Activated CD8-positive, alpha-beta memory T cell treated with anti-CD3 and anti-CD28 coated beads for 4 hours (primary cell): ENCODE measurements at places on chromosomes 4 and X.

DNA sequence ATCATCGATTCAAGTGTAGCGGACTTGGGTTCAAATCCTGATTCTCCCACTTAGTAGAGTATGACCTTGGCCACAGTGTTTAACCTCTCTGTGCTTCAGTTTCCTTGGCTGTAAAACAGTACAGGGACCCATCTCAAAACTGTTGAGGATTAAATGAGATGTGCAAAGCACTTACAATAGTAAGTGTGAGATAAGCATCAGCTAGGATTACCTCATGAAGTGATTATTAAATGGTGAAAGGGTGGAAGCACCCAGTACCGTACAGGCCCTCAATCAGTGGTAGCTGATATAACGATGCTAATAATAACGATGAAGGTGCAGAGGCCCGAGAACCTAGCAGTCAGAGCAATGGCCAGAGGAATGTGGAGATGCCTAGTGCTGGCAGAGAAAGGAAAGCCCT lies 45.1 kb downstream of the PRPS1 start:
- no peak for DNase-seq

- DNase-seq = no peak
Observed at GRCh38 chr4:72209600-72209999, 177.8 kb downstream of the NPFFR2 start.

DNA sequence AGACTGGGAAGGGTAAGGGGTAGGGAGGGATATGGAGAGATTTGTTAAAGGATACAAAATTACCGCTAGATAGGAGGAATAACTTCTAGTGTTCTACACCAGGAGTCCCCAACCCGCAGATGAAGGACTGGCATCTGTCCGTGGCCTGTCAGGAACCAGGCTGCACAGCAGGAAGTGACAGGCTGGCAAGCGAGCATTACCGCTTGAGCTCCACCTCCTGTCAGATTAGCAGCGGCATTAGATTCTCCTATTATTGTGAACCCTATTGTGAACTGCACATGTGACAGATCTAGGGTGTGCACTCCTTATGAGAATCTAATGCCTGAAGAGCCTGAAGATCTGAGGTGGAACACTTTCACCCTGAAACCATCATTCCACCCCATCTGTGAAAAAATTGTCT lies 27.9 kb upstream of the BBS7 start:
- no peak for DNase-seq

- DNase-seq = no peak
Observed at GRCh38 chrX:38750551-38750950, 50.7 kb upstream of the MID1IP1 start.

DNA sequence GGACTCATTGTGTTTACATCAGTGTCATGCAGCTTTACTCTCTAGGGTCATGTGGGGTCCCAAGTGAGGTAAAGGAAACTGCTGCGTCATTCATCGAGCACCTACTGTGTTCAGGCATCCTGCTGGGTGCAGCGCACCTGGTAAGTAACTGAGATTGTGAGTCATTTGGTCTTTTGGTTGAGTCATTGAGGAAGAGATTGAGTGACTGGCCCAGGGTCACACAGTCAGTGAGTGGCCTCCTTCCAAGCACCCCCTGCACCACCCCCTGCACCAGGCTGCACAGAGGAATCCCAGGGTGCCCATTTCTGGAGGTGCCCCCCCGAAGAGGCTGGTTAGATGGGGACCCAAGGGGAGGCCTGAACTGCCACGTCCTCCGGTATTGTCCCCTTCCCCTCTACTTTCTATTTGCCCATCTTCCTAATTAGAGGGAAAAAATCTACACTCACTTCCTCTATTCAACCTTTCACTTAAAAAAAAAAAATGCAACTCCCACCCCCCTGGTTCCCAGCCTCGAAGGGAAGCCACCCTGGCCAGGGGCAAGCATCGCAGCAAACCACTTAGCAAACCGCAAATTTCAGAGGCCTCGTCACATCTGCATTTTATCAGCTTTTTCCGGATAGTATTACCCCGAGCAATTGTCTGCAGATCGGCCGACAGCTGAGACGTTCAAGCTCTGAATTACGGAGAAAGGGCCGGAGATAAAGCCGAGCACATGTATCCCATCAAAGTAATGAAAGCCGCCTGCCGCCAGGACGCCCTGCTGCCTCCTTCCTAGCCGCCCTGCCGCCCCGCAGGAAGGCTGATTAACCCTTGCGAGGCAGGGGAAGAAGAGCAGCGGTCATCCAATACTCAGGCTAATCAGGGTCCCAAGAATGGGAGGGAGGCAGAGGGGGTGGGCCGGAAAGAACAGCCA lies 96.3 kb upstream of the MSX1 start:
- no peak for DNase-seq

GRCh38 chr4:148203056-148203898 lies 238.9 kb downstream of the NR3C2 start:
- DNase-seq = no peak

- DNase-seq = no peak
Observed at GRCh38 chrX:23764188-23764984, 18.6 kb upstream of the SAT1 start.

DNA sequence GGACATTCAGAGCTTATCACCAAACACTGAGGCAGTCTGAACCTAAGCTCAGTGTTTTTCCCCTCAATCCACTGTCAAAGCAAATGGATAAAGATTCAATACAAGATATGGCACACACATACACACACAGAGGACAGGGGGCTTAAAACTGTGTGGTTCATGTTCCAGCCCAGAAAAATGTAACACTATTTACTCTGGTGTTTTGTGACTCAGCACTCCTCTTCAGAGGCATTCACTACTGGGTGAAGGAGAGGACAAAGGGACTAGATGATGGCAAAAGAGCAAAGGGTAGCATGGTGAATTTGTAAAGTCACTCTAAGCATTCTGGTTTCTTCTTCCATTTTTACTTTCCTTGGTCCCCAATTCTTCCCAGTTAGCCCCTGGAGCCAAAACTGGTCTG lies 120.3 kb downstream of the ARHGEF9 start:
- DNase-seq = no peak

- DNase-seq = no peak
Observed at GRCh38 chrX:150864127-150864526, 34.3 kb downstream of the CD99L2 start.

DNA sequence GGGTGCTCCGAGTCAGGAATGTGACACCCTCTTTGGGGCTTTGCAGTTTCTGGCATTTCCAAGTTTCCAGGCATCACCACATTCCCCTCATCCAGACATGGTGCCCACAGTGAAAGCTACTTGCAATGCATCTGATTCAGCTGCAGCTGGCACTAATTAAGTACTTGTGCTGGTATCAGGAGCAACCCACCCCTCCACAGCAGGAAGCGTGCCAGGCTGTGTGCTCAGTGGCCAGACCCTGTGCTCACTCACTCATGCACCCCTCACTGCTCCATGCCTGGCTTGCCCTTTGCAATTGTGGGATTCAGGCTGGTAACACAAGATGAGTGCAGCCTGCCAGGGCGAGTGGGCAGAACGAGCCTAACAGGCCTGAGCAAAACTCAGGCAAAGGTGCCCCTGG lies 271.2 kb downstream of the EPHA5 start:
- DNase-seq = no peak

GRCh38 chr4:137905930-137906329 lies 336.2 kb downstream of the SLC7A11 start:
- no peak for DNase-seq

- no peak for DNase-seq
Observed at GRCh38 chr4:41154010-41154813, 60.1 kb downstream of the APBB2 start.

DNA sequence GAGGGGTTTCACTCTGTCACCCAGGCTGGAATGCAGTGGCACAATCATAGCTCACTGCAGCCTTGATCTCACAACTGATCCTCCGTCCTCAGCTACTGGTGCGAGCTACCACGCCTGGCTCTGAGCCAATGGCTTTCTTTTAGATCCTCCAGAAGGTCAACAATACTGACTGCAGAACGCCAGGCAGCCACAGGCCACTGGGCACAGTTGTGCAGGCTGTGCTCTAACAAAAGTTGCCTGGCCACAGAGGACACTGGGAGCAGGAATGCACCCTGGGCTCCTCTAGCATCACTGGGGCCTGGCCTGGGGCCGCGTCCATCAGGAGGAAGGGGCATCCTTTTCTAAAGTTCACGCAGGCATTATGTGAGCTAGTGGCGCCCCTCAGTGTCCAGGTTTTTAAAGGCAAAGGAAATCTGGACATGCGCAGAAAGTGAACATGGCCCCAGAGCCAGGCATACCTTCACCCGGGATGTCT lies 14.9 kb upstream of the PORCN start:
- no peak for DNase-seq
